ENCODE measurements at places on chromosomes 3 and 15. TPM values are rescaled to one million over a fixed set of nuclear protein-coding genes. Genes with fewer than 3 reads are reported as not detected.

RPL35A gene
- 695 TPM for total RNA-seq

ANKUB1 gene
- not detected for total RNA-seq

NR2F2 gene
- total RNA-seq, result 13.6 TPM

DNA sequence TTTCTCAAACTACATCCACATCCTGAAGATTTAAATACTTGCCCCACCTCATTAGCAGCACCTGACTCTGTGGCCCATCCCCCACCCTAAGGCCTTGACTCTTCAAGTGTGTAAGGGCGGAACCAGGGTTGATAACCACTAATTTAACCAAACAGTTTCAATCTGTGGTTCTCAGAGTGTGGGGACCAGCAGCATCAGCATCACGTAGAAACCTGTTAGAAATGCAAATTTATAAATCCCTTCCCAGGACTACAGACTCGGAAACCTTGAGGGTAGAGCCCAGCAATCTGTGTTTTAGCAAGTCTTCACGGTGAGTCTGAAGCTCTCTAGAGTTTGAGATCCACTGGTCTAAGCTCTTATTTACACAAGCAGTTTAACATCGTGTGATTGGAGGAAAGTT lies 12.4 kb downstream of the GNB4 start:
- no peak for DNase-seq

GRK7 gene
- not detected for total RNA-seq

All from pulmonary artery endothelial cell (primary cell).